Aorta (tissue), 5 donors: ENCODE measurements at places on chromosomes 12 and 14. TPM values are rescaled to one million over a fixed set of nuclear protein-coding genes. Genes with fewer than 3 reads are reported as not detected.

AQP6 gene
- not detected for polyA plus RNA-seq

- H3K36me3 ChIP-seq, result no peaks in the 10 kb centered on the region
- no peak for DNase-seq
- H3K4me1 ChIP-seq, result no peaks in the 10 kb centered on the region
- no peak overlapping the region for H3K4me3 ChIP-seq
- H3K27ac ChIP-seq, result no peak overlapping the region
These were observed 33.0 kb upstream of the VWF start for GRCh38 chr12:6157482-6157881.

- no peak for DNase-seq
- peak overlapping the region; percentile 77 for H3K4me3 ChIP-seq
- no peaks in the 10 kb centered on the region for H3K27me3 ChIP-seq
- H3K4me1 ChIP-seq, result no peaks in the 10 kb centered on the region
These were observed 3.7 kb downstream of the NFKBIA start for GRCh38 chr14:35400648-35401421.

DNA sequence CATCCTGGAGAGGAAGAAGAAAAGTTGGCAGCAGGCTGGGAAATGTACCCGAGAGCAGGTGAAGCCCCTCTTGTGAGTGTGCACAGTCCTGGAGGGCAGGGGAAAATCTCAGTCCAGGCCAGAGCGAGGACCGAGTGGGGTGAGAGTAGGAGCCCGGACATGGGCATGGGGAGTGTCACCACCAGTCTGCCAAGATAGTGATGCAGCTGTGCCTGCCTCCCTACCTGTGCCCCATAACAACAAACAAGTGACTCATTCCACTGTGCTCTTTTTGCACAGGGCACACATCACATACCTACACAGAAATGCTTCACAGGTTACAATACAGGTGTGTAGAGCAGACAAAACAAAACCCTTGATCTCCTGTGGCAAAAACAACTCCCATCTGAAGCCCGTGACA lies 205.9 kb upstream of the PELI2 start:
- no peak overlapping the region for H3K4me3 ChIP-seq
- DNase-seq, result no peak
- no peaks in the 10 kb centered on the region for H3K36me3 ChIP-seq

CFL2 gene
- polyA plus RNA-seq, result 165 TPM

VRTN gene
- not detected for polyA plus RNA-seq
